ENCODE measurements at places on chromosomes 5 and 9. TPM values are rescaled to one million over a fixed set of nuclear protein-coding genes. Genes with fewer than 3 reads are reported as not detected.

DNA sequence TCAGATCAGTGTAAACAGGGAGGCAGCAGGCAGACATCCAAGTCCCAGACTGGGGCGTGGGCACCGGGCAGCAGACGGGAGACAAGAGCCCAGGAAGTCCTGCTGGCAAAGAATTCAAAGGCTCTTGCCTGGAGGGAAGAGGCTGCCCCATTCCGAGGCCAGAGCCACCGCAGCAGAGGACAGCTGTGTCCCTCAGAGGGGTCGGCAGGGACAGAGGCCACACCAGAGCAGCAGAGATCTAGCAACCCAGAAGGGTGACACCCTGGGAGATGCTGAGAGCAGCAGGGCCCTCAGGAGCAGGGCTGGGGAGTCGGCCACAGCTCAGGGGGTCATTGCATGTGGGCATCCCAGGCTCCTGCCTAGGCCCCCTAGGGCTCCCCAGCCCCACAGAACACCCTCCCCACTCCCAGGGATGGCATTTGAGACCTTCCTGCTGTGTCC is 29.1 kb downstream of the ADAMTS2 start:
- DNase-seq: no peak

DNA sequence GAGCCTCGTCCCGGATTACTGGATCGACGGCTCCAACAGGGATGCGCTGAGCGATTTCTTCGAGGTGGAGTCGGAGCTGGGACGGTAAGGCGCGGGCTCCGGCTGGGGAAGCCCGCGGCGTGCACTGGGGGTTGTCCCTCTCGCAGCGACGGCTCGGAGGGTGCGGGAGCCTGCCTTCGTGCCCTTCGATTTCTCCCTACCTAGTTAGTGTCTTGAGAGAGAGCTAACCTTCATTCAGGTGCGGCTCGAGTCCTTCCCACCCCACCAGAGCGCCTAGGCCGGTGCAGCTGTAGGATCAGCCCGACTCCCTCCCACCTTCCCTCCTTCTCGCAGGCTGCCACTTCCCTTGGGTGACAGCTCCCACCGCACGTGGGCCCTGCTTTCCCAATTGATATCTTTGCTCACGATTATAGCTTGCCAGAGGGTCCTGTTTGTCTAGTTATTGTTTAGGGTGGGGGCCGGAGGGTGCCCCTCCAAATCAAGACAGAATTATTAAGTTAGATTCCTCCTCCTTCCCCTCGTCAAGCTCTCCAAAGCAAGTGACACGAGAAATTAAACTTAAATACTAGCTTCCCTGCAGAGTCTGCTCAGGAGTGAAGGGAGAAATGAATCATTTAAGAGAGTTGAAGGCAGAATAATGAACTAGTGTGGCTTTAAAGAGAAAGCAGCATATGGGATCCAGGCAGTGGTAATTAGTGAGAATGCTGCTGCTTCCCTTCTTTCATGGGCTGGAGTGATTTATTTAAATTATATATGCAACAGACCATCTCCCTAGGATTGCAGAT is 569 bp downstream of the CAMK4 start:
- peak; percentile 59 for DNase-seq

The SIT1 gene
- 102 TPM for total RNA-seq

The FYB1 gene
- total RNA-seq: 83.0 TPM

Data from activated CD8-positive, alpha-beta T cell treated with anti-CD3 and anti-CD28 coated beads for 36 hours (primary cell).